Stimulated activated CD4-positive, alpha-beta T cell treated with anti-CD3 and anti-CD28 coated beads, Interleukin-15, amount 100 ng/mL, for 48 hours (primary cell): ENCODE measurements at places on chromosomes 11 and 22.

DNA sequence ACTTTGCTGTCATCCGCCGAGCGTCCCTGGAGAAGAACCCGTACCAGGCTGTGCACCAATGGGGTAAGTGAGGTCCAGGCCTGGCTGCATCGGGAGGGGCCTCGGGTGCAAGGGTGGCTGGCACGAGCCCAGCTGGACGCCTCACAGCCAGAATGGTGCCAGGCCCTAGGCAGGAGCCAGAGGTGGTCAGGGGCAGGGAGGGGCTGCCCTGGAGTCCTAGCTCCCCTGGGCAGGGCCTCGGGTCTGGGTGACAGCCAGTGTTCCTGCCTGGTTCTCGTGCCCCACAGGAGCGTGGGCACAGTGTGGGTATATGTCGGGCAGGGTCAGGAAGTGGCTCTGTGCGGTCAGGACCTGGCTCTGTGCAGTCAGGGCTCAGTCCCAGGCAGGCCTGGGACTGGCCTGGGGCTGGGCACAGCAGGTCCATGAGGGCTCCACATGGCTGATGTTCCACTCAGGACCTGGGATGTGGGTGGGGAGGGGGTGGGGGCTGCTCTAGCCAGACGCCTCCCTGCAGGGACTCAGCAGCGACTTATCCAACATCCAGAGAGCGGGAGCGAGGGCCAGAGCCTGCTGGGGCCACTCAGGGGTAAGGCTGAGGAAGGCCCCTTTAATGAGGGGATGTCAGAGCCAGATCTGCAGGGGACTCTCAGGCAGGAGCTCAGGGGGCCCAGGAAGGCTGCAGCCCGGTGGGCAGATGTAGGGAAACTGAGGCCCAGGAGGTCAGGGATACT, 1.2 kb downstream of the TSPAN32 start:
- no peak for DNase-seq

DNA sequence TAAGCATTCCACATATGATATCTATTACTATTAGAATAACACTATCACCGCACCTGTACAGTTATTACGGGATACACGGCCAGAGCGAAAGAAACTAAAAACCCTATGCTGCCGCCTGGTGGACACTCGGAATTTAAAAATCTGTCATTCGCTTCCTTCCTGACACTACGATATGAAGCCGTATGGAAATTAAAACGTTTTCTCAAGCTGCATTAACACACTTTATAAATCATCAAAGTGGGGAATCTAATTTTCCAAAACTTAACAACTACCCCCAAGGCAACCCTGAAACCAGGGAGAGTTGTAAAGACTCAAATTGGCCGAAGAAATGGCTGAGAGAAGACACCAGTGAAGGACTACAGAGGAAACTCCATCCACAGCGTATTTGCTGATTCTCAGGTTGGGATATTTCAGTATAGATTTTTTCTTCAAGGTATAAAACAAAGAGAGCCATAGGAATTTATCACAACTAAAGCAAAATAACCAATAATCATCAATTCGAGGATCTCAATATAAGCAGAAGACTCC, 1.4 kb downstream of the CCDC73 start:
- peak; percentile 51 for DNase-seq

DNA sequence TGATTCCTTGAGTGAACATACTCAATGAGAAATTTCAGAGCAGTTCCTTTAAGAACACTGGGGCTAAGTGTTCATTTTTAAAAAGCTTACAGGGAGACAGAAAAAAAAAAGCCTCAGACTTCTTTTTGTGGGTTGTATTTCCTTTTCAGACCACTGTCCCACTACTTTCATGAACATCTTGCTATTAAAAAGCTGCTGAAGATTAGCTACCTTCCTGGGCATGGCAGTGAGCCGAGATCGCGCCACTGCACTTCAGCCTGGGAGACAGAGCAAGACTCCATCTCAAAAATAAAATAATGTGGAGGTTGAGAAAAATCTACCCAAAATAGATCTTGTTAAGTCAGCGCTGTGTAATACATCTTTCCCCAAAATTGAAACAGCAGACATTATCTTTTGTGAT, 10.8 kb downstream of the TRAF6 start:
- no peak for DNase-seq

DNA sequence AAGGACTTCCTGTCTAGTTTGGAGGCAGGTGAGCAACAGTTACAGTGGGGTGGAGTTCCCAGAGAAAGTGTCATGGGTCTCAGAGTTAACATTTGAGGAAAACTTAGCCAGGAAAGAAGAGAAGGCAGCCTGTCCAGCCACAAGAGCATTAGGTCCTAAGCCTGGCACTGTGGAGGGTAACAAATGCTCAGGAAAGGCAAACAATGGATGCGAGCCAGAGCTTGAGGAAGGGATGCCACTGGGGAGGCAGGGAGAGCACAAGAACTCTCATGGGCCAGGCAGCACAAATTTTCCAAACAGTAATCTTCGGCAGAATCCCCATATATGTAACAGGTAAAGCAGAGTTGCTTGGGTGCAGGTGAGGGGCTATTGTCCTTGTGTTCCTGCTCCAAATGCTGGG, 8.0 kb upstream of the SERPIND1 start:
- no peak for DNase-seq

- DNase-seq, result no peak
These were observed 19.2 kb upstream of the ADSL start for GRCh38 chr22:40326905-40327735.

GRCh38 chr11:35539781-35540281, 14.4 kb upstream of the PAMR1 start:
- DNase-seq, result no peak

GRCh38 chr11:119729581-119729927, 554 bp upstream of the NECTIN1 start:
- no peak for DNase-seq

DNA sequence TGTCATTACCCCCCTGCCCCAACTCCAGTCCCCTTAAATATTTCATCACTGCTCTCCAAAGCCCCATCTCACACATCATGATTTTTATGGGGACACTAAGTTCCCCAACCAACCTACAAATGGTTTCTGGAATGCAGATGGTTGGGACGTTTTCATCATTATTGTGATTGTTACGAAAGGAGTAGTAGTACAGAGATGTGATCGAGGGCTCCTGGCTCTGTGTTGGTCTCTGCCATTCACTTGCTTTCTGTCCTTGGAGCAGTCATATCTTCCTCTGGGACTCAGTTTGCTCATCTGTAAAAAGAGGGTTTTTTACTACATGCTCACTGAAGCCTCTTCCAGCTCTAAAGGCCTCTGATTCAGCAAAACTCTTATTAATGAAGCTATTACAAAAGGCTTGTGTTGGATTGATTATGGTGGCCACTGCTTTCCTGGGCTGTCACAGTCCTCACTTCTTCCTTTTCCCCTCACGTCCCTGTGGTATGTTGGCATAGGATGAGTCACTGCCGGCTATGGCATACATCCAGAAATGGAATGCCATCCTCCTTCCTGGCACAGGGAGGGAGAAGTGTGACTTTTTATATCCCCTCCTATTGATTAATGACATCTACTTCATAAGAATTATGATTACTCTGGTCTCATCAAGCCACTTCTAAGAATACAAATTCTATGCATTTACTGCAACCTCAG, 593.7 kb downstream of the METTL15 start:
- no peak for DNase-seq

GRCh38 chr22:26561756-26562417, 28.0 kb downstream of the TPST2 start:
- DNase-seq, result no peak

DNA sequence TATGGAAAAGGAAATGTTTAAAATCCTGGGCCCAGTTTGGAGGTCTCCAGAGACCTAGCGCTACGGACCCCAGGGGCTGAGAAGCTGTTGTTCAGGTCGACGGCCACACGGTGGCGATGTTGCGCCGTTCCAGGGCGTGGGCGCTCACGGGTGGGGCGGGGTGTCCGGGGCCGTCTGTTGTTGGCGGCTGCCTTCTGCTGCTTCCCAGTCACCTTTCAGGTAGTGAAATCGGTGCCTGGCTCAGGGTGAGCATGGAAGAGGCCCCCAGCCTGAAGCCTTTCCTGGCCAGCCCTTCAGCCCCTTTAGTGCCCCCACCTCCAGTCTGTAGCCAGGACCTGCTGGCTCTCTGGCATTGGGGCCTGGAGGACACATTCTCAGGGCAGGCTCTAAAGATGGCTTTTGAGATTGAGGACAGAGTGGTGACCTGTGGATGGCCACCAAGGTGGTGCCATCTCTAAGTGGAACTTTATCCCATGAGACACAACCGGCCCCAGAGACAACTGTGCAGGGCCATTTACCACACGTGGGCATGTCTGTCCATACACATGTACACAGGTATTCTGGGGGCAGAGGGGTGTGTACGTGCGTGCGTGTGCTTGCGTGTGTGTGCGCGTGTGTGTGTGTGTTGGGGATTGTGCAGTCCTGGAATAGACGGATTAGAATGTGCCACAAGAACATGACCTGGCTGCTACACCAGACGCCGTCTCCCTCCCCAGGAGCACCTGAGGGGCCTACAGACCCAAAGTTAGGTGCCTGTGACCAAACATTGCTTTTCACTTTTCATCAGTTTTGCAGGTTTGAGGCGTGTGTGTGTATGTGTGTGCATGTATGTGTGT, 53.8 kb downstream of the ST14 start:
- peak; percentile 33 for DNase-seq

DNA sequence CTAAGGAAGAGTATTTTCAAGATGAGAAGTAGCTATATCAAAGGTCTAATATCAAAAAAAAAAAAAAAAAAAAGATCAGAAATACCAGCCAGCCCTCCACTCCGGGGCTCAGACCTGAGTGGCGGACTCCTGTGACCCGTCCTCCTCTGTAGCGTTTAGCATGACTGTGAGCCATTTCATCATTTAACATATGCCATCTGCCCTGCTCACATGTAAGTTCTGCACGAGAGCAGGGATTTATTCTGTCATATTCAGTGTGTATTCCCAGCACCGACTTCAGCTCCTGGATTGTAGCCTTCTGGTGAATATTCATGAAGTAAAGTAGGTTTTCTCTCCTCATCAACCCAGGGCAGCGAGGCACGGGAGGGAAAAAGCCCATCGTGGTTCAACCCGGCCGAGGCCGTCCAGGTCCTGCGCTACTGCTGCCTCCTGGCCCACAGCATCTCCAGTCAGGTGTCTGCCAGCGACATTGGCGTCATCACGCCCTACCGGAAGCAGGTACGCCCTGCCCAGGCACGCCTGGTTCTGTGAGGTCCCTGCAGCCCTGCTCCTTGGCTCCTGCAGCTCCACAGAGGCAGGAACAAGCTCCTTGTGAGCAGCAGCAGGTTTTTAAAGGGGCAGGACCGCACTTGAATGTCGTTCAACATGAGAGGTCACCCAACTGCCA, 12.7 kb upstream of the PANX2 start:
- DNase-seq, result no peak

GRCh38 chr11:76279038-76279437, 72.7 kb upstream of the WNT11 start:
- DNase-seq, result no peak

DNA sequence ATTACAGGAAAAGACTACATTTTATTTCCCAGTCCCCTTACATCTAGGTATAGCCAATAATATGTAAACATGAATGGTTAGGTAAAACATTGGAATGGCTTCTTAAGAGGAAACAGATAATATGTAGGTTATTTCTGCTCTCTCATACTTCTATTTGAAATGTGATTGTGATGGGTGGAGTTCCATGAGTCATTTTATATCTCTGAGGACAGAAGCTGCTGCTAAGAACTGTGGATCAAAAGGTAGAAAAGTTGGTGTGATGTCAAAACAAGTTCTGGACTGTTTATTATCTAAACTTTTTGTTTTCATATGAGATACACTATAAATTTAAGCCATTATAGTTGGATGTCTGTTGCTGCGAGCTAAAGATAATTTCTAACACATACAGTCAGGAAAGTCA, 799.4 kb upstream of the TENM4 start:
- no peak for DNase-seq

DNA sequence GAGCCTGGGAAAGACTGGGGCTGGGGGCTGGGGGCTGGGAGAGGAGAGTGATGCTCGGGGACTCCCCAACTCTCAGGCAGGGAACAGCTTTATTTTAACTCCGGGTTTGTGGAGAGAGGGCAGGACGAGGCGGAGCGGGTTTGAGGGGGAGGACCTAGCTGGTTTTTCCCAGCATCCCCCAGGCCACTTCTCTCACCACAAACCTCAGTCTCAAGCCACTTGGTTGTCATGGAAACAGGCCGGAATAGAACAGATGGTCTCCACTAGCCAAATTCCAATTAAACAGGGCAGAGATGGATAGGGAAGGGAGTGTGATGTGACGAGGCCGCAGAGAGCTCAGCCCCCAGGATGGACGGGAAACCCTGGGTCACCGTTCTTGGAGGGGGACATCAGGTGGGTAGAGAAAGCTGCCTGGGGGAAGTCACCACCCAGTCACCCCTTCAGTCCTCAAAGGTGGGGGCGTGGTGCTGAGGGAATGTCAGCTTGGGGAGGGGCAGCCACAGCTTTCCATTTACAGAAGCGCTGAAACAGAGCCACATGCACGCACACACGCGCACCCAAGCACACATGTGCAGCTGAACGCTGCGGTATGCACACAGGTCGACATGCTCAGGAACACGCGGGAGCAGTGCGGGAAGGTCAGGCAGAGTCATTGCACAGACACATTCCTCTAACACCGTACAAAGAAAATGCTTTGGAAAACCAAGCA, 19.2 kb downstream of the NECTIN1 start:
- DNase-seq, result no peak

- no peak for DNase-seq
These were observed 298.3 kb downstream of the KIRREL3 start for GRCh38 chr11:126702165-126702720.

GRCh38 chr11:92295175-92296137, 70.8 kb downstream of the FAT3 start:
- DNase-seq, result no peak

DNA sequence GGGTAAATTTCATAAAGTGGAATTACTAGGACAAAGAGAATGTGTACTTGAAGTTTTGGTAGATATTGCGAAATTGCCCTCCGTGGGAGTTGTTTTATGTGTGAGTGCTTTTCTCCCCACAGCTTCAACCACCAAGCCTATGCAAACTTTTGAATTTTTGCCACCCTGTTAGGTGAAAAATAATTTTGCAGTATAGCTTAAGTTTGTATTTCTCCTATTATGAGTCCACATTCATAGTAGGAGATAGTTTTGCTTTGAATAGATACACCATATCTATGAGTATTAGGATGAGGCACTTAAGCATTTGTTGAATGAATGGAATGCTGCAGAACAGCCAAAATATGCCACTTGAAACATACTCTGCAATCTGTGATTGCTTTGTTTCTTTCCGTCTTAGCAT, 43.6 kb downstream of the UVRAG start:
- DNase-seq, result no peak

GRCh38 chr11:101817581-101817980, 97.2 kb upstream of the CEP126 start:
- DNase-seq, result no peak

- peak; percentile 42 for DNase-seq
These were observed 22.3 kb downstream of the KCNQ1 start for GRCh38 chr11:2466869-2467694.

DNA sequence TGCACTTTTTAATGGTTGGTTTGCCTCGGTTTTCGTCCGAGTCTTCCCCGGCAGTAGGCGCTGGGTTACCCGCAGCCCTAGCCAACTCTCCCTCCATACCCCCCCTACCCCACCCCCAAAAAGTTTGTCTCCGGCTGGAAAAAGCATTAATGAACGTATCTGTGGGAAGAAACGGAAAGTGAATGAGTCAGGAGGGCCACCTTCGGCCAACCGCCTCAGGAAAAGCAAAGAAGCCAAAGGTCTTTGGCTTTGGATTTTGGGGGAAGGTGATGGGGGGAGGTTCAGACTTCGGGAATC, 508 bp upstream of the FLI1 start:
- no peak for DNase-seq

- DNase-seq, result no peak
These were observed 391.5 kb downstream of the SHANK2 start for GRCh38 chr11:70860888-70861287.

GRCh38 chr11:93784935-93785360, 866 bp downstream of the MED17 start:
- DNase-seq, result peak; percentile 10
